KG1 (cell line): ENCODE measurements at places on chromosomes 1 and 21.

DNA sequence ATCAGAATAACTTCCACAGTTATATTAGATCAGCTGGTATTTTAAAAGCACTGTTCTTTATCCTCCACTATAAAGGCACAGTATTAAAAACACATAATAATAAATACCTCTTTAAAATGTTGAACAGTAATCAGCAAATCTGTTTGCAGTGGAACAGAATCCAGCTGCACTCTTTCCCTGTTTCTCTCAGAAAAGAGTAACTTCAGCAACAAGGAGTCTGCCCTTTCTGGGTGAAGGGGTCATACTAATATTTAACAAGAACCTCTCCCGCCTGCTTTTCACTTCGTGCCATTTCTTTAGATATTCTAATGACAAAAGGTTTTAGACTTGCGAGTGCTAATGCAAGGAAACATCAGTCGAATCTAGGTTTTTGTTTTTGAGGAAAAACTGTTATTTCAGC is 194.2 kb upstream of the FMN2 start:
- no peak for DNase-seq

- no peak for DNase-seq
Measured at GRCh38 chr1:174074757-174075156, 52.6 kb upstream of the RC3H1 start.

GRCh38 chr1:234525099-234525799 is 46.3 kb upstream of the TARBP1 start:
- DNase-seq: no peak

GRCh38 chr1:107262467-107263286 is 121.8 kb downstream of the NTNG1 start:
- no peak for DNase-seq

DNA sequence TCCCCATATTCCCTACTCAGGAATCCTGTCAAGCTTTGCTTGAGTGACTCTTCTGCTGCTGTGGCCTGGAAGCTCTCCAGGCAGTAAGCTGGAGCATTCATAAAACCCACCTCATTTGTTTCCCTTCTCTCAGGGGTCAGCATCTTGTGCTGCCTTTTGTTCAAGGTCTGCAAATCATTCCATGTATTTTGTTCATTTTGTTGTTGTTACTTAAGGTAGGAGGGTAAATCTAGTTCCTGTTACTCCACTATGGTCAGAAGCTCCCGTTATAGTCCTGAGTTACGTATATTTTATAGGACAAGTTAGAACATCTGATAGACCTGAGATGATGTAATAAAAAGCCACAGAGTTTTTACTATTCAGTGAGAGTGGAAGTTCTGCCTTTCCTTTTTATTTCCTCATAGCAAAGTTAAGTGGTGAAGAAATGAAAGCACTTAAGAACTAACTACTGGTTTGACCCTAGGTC is 9.9 kb downstream of the SYNJ1 start:
- DNase-seq: peak; percentile 49

DNA sequence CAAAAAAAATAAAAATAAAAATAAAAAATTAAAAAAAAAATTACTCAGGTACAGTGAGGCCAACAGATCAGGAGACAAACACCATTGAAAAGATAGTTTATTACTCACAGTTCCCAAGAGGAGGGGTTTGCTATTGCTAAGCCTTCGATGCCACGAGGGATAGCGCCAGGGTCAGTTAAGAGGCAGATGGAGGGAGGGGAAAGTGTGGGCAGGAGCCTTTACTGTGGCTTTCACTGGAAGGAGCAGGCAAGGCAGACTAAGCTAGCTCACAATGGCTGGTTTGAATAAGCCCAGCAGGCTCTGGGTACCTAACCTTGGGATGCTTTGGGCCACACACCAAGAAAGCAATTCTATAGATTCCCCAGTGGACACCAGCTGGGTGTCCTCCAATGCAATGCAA is 12.7 kb upstream of the RNF187 start:
- no peak for DNase-seq

GRCh38 chr1:229759037-229759435 is 133.0 kb downstream of the URB2 start:
- DNase-seq: no peak

- DNase-seq: no peak
Measured at GRCh38 chr1:17946434-17946833, 161.2 kb upstream of the IGSF21 start.

DNA sequence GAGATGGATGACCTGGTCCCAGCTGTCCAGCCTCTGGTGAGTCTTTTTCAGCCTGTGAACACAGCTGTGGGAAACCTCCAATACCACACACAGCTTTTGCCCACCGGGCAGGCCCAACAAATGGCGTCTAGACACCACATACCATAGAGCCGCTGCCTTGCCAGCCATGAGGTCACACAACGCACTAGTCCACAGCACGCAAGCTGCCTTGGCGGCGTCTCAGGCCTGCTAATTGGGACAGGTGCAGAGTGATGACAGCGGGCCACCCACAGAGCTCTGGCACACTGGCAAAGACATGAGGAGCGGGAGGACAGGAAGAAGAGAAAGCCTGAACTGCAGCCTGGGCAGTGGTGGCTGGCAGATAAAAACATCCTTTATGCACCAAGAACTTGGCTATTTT is 125.5 kb downstream of the ADAMTS1 start:
- DNase-seq: no peak

DNA sequence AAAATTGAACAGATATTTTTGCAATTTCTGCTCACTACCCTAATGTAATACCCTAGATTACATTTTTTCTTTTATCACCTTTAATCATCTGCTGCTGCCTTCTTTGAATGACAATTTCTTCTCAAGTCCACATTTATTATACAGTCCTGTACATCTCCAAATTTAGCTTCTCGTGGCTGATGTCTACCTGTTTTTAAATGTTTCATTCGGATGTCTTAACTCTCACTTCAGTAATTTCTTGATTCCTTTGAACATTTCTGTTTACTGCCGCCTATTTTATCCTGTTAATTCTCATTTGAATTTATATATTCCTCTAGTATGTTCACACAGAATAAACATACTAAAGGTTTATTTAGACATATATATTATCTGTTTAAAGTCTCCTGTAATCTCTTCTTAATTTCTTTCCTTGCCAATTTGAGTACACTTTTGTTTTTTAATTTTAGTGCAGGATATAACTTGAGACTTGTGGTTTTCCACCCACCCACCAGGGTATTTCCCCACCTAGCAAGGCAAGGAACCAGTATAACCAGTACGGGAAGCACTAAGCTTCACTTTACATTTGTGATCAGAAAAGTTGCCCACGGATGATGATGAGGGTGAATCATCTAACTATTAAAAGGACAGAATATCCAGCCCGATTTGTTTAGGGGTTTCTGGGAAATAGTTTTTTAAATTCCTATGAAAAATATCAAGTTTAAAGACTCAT is 12.7 kb downstream of the INSL5 start:
- DNase-seq: no peak

DNA sequence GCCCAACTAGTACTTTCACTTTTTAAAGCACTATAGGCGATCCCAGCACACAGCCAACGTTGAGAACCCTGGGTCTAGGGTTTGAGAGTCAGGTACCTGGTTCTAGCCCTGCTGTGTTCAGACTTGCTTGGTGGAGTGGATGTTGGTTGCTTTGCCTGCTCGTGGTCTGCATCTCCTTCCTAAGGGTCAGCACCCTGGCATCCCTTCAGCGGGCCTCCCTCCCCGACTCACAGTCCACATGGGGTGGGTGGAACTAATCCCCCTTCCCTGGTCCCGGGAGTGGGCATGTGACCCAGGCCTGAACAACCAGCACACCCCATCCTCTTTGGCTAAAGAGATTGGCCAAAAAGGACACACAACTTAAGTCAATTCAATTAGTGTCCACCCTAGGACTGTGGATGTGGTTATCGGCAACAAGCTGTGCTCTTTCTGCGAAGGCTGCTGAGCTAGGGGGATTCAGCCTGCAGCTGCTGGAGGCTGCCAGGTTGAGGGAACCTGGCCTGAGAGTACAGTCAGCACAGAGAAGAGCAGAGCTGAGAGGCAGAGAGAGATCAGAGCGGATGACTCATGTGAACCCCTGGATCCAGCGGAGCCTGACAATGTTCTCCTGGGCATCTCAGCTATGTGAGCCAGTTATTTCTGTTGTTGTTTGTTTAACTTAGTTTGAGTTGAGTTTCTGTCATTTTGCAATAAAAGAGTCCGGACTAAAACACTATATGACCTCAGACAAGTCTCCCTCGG is 138.9 kb downstream of the ACTL8 start:
- no peak for DNase-seq

DNA sequence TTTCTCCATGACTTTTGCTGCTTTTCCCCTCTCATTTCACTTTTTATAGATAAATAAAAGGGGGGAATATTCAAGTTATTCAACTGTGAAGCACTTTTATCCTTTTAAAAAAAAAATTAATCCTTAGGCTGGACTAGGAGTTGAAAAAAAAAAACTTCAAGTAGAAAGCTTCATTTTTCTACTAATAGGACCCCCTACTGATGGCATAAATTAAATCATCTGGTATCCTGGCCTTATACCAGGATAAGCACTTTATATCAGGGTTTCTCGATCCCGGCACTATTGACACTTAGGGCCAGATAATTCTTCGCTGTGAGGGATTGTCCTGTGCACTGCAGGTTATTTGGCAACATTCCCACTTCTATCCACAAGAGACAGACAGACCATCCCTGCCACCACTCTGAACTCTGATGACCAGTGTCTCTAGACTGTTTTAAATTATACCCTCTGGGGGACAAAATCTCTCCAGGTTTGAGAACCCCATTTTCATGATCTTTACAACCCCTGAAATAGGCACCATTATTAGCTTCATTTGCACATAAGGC is 17.6 kb downstream of the USP33 start:
- no peak for DNase-seq

- no peak for DNase-seq
Measured at GRCh38 chr1:80893115-80893514, 907.6 kb upstream of the ADGRL2 start.

DNA sequence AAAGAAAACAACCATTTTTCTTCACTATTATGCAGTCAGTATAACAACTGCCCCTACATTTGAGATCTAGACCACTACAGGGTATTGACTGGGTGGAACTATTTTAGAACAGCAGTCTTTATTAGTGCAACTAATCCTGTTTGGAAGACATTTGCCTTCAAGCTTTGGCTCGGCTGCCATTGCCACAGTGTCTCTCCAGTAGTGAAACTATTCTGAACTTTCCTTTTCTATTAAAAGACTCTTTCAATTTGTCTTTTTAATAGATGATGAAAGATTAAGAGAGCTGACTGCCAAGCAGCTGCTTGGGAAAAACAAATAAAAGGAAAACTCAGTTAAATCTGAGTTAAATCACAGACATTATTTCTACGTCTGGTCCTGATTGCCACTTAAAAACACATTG is 49.3 kb downstream of the LPGAT1 start:
- DNase-seq: no peak

GRCh38 chr1:201302163-201303152 is 19.2 kb downstream of the PKP1 start:
- DNase-seq: no peak
